ENCODE measurements at places on chromosomes 11 and 22.

GRCh38 chr11:832529-833113, at the start of gene CD151:
TSS of gene CD151 (plus strand) at chr11:832952. CDS start at chr11:836070, 3,118 bp downstream.
- DNase-seq = no peak

DNA sequence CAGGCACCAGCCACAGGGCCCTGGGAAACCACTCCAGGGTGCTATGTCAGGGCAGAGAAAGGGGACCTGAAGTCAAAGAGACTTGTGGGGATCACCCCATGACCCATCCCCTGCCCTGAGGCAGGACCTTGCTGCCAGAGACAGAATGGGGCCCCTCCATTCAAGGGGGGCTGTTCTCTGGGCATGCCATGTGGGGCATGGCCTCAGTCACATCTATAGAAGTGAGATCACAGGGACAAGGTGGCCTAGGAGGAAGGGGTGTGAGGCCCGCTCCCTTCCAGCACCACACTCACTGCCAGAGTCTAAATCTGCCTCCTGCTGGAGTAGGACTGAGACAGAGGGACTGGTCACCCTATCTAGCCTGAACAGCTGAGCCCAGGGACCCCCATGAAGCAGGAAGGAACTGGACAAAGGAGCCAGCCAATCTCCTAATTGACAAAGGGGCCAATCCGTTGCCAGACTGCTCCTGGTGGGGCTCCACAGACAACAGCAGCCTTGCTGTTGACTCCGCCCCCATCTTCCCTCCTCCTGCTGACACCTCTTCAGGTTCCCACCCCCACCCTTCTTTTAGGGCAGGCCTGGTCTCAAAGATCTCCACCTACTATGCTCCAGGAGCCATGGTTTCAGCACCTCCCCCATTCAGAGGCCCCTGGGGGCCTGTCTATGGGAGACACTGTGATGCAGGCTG, 26.0 kb downstream of the NEAT1 start:
- no peak for DNase-seq

DNA sequence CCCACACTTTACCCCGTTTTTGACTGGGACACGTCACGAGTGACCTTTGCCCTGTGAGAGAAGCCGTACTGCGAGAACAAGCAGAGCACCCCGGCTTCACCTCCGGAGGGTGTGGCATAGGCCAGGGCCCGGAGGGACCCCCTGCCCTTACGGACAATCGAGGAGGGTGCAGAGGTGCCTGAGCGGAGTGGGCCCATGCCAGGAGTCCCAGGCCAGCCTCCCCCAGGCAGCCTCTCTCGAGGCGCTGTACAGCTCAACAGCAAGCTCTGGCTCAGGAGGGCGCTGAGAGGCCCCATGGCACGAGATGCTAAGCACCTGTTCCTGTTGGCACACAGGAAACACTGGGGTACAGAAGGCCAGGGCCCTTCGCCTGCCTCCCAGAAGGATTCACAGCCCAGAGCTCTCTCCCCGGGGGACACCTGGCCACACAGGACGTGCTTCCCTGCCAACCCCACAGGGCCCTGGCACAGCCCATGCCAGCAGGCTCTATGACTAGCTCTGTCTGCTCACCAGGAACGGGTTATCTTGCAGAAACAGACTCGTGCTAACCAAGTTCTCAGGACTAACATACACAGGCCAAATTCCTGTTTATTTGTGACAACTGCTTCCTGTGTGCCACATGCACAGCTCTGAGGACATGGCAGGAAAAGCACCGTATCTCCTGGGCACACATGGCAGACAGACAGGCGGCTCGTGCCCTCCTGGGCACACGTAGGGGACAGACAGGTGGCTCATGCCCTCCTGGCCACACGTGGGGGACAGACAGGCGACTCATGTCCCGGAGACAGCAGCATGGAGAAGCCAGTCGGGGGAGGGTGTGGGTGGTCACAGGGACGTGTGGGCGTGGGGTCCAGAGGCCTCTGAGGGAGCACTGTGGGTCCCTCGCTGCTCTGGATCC, 11.6 kb downstream of the TOLLIP start:
- no peak for DNase-seq

DNA sequence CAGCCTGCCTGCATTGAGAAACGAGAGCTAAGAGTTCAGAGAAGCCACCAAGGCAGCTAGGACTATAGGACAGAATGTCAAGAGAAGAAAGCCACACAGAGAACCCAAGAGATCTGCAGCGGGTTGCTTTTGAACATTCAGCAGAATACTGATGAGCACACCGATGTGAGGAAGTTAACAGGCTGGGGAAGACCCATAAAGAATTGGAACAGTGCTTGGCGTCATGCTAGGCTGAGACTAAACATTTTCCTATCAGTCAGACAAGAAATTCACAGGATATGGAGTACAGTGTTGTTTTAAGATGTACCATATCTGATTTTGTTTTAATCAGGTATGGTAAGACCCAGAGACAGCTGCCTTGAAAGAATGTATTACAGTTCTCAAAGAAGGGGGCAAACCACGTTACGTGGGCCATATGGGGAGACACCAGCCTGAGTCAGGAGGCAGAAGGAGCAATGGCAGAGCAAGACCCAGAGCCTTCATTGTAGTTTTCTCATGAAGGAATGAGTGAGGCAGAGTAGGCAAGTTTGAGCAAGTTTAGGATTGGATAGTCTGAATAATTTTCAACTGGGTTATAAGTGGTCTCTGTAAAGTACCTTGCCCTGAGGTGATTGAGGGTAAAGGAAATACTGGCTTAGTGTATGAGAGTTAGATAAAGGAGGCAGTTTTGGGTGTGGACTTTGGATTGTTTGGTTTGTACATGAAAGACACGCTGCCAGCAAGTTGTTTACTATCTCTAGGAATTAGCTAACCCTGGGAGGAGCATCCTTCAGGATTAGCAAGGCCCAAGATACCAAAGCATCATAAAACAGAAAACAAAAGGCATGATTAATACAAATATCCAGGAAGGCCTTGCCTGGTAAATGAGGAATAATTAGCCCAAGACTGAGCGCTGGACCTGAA, 14.3 kb downstream of the LRRC75B start:
- DNase-seq = no peak

DNA sequence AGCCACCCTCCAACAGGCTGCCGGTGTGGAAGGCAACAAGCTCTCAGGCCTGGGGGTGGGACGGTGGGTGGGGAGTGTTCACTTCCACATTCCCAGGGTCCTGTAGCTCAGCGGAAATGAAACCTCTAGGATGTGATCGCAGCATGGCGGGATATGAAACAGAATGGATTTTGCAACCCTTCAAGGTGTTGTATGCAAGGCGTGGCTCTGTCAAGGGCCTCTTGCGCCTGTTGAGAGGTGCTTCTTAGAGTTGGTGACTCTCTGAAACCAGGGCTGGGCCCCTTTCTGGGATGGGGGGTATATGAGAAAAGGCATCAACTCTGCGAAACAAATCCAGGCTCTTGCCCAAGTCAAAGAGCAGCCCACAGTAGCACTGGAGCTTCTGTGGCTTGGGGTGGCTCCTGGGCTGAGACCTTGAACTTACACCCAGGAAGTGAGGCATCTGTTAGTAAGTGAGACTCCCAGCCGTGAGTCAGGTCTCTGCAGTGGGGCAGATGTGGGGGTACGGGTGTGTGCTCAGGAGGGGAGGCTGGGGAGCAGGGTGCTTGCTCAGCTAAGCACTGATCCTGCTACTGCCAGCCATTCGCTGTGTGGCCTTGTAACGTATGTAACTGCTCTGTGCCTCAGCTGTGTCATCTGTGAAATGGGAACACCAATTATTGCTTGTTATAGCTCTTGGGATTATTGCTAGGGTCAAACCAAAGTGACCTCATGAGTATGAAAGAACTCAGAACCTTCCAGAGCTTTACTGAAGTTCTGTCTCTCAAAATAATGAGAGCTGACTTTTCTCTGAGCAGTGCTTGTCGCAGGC, 28.3 kb downstream of the NECTIN1 start:
- DNase-seq = no peak

DNA sequence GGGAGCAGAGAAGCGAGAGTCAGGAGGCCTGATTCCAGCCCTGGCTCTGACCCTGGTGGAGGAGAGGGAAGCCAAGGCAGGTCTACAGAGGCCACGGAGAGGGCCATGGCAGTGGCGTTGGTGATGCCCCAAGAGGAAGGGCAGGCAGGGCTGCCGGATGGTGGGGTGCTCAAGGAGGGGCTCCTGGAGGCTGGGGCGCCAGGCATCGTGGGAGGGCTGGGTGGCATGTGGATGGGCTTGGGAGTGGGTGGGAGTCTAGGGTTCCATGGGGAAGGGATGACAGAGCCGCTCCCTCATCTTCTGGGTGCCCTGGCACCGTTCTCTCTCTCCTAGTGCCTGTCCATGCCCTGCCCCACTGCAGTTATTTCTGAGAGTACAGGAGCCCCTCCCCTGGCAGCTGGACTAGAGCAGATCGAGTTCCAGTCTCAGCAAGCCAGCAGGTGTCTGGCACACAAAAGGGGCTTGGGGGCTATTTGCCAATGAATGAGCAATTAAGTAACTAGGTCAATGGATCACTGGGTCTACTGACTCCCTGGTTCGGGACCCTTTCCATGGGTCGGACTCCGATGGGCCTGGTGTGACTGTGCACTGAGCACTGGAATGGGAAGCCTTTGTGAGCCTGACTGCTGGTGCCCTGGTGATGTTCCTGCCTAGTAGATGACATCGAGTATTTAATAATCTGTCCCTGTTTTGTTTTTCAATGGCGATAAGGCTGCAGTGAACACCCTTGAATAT, 570.0 kb downstream of the TBC1D22A start:
- no peak for DNase-seq

DNA sequence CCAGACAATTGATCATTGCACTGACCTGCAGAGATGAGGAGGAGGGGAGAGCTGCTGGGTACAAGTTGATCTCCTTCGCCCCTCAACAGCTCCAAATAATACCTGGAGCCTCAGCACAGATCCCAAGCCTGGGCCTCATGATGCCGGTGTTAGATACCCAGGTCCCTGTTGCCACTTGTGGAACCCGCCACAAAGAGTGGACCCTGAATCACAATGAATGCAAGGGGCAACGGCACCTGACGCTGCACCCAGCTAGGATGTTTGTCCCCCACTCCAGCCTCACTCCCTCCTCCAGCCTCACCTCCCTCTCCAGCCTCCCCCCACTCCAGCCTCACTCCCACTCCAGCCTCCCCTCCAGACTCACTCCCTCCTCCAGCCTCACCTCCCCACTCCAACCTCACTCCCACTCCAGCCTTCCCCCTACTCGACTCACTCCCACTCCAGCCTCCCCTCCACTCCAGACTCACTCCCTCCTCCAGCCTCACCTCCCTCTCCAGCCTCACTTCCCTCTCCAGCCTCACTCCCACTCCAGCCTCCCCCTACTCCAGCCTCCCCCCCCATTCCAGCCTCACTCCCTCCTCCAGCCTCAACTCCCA, 879.0 kb downstream of the BRD1 start:
- no peak for DNase-seq

DNA sequence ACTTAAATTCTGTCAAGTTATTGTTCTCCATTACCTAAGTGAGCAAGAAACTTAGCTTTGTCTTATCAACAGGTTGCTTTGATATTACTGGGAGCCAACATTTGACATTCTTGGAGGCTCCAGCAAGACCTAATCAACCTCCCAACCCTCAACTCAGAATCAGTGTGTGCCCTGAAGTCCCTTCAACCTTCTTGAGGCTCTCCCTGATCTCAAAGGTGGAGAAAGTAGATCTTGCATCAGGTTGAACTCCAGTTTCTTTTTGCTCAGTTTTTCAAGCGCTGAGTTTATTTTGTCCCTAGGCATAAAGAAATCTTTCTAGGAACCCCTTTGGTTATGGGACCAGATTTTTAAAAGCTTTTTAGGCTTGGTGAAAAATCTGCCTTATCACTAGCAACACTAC, 1.4 kb downstream of the FAM111A start:
- DNase-seq = no peak

GRCh38 chr22:38258895-38259294, 13.9 kb downstream of the TMEM184B start:
- no peak for DNase-seq

DNA sequence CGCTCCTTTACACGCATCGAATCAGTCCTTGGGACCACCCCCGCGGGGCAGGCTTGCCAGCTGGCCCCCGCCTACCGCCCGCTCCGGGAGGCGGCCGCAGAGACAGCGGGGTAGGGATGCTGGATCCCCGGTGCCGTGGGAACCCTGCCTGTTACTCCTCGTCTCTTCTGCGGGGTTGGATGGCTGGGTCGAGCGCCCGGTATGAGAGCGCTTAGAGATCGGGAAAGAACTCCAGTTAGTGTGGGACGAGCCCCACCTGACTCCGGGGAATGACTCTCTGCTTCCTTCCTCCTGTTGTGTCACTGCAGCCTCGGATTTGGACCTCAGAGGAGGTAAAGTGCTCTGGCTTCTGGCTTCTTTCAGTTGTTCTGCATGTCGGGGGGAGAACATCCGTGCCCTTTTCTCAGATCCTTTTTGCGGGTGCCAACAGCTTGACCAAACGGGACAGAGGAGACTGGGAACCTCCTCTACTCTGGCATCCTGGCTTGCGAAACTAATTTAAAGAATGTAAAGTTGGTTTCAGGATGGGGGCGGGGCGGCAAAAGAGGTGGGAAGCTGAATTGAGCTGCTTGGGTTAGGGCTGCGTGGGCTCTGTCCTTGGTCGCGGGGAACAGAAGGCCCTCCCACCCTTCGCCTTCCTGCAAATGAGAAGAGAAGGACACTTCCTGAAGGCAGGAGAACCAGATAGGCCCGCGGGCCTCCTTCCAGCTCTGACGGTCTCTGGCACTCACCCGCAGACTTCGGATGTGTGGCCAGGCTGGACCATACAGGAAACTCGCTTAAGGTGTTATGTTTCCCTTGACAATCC, 938 bp downstream of the LAYN start:
- DNase-seq = peak; percentile 56

DNA sequence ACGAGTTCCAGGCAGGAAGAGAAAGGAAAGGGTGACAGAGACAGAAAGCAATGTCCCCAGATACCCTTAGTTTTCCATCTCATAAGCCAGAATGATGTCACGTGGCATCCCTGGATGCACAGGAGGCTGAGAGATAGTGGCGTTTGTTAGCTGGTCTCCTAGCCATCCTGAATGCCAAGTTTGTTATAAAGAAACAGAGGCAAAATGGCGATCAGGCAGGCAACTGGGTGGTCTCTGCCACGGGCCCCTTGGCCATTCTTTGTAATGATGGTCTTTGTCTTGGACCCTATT, 5.3 kb downstream of the SMIM38 start:
- no peak for DNase-seq

- DNase-seq = no peak
Observed at GRCh38 chr11:15897211-15897960, 459.0 kb downstream of the SOX6 start.

GRCh38 chr22:25237503-25237902, 18.1 kb downstream of the CRYBB2 start:
- DNase-seq = no peak

GRCh38 chr22:19783586-19784383, 23.2 kb downstream of the TBX1 start:
- no peak for DNase-seq

DNA sequence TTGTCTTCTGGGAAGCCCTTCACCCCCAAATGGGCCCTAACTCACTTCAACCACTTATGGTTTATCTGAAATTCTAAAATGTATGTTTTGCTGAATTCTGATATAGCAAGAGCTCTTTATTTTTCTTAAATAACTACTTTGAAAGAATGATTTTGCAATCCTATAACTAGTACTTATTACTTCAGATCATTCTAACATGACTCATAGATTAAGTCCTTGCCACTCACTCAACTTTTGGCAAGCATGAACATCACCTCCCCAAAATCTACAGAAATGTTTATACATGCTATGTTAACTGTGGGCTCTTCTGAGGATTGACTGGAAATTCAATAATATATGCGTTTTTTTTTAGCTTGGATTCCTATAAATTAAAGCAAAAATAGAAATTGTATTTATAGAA, 367.4 kb upstream of the FAT3 start:
- DNase-seq = no peak

GRCh38 chr11:3074912-3075589, 17.8 kb upstream of the CARS1 start:
- DNase-seq = no peak
